ENCODE measurements at places on chromosomes 4 and X.

- DNase-seq, result peak; percentile 82
Observed at GRCh38 chrX:9614016-9614415, 149.2 kb downstream of the TBL1X start.

- no peak for DNase-seq
Observed at GRCh38 chr4:16157609-16158503, 68.4 kb downstream of the TAPT1 start.

GRCh38 chrX:129651756-129652564, 2.8 kb downstream of the APLN start:
- DNase-seq, result no peak

GRCh38 chr4:8278421-8279287, 9.1 kb downstream of the HTRA3 start:
- DNase-seq, result peak; percentile 93

DNA sequence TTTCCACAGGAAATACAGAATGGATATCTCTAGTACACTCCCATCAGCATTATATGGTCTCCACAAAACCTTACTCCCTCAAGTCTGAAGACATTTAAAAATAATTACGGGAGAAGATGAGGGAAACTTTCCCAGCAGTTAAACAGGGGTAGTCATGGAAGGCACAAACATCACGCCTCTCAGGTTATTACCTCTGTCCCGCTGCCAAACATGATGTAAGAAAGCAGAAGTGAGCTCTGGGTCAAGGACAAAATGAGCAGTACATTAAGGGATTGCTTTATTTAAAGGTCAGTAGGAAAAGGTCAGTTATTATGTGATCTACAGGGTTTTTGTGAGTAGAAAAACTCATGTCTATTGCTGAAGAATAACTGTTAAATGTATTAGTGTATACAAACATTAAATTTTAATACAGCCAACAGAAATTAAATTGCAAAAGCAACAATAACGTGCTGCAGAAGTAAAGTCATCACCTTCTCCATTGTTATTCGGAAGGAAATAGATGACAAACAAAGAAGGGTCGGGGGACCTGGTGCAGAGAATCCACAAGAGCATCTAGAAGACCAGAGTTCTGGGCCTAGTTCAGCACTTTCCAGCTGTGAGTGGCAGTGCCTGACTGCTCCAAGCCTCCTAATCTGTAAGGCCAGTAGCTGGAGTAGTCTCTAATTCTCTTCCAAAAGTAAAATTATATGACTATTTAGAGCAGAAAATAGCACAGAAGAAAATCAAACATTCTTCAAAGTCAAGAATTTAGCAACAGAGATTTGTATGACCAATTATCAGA, 171.2 kb downstream of the PPP3CA start:
- no peak for DNase-seq

DNA sequence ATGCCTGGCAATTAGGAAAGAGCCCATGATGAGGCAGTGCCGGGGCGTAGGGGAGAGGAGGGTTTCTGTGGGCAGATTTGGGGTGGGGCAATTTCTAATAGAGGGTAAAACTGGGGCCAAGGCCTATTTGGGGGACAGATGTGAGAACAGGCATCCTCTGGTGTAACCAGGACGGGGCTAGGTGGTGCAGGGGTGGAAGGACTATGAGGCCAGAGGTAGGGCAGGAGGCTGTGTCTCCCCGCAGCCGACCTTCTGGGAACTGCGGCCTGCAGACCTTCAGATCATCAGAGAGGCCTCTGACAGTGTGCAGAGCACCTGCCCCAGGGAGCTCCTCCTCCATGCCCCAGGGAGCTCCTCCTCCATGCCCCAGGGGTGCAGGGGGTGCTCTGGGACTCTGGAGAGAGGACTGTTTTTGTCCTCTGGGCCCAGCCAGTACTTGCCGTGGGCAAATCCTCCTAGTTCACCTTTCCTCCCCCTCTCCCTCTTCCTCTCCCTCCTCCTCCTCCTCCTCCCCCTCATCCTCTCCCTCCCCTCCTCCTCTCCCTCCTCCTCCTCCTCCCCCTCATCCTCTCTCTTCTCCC, 101.9 kb downstream of the SORCS2 start:
- no peak for DNase-seq

Measured in EH (cell line).